ENCODE measurements at places on chromosomes 3 and 15.

GRCh38 chr15:55884223-55884622 is 109.2 kb downstream of the NEDD4 start:
- DNase-seq = no peak

- DNase-seq = no peak
Measured at GRCh38 chr3:110528305-110529121, 543.1 kb upstream of the NECTIN3 start.

- DNase-seq = no peak
Measured at GRCh38 chr3:108780235-108780634, 23.0 kb upstream of the RETNLB start.

DNA sequence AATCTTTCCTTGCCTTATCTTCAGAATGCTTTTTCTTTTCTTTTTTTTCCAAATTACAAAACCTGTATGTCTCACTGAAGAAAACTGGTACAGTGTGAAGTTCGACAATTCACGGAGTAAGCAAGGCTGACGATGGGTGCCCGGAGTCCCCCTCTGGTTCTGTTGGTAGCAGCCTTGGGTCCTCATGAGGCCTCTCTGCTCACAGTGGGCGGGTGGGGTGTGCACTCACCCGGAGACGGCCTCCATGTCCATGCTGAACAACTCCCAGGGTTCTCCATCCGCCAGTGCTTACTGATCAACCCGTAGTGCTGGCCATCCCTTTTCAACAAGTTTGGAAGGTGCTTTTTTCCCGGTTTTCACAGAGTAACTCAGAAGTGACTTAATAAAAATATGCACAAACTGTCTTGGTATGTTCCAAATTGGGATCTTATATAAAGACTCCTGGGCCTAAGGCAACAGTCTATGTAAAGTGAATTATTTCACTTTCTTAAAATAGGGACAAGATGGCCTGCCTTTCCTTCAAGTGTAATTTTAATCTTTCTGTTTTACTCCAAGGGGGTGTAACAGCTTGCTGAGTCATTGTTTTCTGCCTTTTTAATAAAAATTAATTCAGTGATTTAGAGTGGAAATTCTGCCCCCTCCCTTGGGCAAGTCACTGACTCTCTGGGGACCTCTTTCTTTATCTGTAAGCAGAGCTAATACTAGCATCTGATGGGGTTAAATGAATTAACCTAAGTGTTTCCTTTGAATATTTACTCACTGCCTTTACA is 23.7 kb downstream of the LRRK1 start:
- DNase-seq = no peak

Data from chondrocyte (in vitro differentiated cells).